ENCODE measurements at places on chromosomes 5 and 9.

DNA sequence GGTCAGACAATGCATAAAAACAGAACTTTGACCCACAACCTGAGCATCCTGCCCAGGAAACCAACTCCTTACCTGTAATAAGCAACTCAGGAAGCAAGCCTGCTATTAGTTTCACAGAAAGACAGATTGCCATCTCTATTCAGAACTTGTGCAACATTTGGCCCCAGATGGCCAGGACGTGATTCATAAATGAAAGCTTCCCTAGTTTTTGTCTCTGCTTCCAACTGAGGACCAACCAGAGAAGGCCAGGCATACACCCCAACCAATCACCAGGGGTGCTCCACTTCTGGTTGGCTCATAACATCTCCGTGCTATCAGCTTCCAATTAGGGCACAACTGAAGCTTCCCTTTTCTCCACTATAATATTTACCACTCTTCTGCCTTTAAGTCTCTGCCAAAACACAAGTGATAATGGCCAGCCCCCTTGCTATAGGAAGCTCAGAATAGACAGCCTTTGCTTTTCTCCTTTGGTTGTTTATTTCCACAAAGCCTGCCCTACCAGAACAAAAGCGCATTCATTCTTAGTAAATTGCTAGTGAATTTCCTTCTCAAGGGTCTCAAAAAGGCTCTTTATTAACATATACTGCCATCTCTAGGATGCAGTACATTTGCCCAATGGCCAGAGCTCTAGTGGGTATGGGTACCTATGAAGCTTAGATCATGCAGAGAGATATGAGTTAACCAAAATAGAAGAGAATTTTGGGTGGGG is 289.7 kb upstream of the DAP start:
- DNase-seq, result no peak

DNA sequence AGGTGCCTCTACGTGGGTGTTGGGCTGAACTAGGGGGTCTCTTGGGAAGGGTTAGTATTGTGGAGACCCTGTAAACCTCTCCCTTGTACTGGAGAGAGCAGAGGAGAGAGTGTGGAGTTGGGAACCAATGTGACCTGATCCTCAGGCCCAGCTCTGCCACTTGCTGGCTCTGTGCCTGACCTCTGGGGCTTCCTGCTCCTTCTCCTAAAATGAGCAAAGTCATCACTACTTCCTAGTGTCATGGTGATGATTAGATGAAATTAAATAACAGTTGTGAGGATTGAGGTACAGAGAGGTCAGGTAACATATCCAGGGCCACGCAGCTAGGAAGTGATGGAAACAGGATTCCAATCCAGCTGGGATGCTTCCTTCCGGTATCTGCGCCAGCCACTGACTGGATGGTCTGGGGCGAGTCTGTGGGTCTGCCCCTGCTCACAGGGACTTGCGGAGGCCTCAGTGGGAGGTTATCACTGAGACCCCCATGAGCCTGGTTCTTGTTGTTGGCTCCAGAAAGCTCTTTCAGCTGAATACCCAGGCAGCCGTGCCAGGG is 9.2 kb downstream of the GALNT10 start:
- DNase-seq, result no peak

- DNase-seq, result no peak
Observed at GRCh38 chr5:142617416-142618129, 68.3 kb downstream of the FGF1 start.

GRCh38 chr5:80668016-80668969 is 13.5 kb upstream of the DHFR start:
- no peak for DNase-seq

DNA sequence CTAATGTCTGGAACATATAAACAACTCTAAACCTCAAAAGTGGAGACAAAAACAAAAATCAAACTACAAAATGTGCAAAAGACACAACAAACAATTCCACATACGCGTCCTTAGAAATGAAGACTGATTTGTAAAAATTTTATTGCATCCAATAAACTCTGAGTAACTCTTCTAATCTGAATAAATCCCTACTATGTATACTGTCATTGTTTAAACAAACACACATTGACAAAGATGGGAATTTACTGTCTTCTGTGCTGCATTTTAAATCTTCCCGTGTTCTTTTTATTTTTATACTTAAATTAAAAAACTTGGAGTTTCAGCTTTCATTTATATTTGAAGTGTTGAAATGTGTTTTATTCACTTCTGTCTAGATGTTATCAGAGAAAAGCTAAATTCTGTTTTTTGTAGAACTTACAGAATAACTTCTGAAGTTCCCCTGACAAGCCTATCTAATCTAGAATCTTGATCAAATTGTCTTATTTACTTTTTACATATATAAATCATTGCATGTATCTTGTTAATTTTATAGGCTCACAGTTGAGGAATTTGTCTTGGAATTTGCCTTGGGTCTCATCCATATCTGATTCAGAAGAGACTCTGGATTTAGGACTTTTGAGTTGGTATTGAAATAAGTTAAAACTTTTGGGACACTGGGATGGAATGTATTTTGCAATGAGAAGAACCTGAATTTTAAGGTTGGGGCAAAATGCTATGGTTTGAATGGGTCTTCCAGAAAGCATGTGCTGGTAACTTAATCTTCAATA is 2064.4 kb upstream of the C9orf72 start:
- DNase-seq, result no peak

- no peak for DNase-seq
Observed at GRCh38 chr5:175695161-175696126, 37.6 kb downstream of the HRH2 start.

DNA sequence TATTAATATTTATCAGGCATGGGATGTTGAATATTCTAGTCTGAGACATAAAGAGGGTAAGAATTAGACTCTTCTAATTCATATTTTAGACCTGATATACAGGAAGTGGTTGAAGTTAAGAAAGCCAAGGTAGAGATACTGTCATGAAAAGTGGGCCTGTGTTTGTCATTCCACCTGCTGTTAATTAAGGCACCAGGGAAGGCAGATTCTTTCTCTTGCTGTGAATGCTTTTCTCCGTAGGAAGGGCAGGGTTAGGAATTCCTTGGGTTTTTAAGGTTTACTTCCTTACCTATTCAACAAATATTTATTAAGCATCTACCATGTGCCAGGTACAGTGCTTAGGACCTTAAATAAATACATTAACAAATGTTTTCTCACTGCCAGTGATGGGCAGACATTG is 196.4 kb downstream of the CAVIN4 start:
- DNase-seq, result no peak

- DNase-seq, result no peak
Observed at GRCh38 chr5:73633060-73633459, 7.1 kb downstream of the ARHGEF28 start.

- no peak for DNase-seq
Observed at GRCh38 chr5:40307920-40308319, 371.8 kb upstream of the PTGER4 start.

DNA sequence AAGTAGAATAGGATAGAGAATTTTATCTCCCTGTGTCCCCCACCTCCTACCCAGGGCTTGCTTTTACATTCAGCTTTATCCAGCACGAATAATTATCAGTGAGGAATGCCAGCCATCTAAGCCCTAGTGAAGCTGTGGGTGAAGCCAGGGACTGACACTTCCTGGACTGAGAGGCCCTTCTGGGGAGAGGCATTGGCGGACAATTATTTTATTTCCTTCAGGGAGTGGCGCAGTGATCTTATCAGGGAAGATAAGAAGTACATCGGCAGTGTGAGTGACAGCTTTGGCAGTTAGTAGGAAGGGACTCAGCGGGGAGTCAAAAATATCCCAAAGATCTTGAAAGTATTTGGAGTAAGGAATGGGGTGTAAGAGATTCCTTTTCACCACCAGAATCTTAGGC is 34.9 kb upstream of the RPS23 start:
- no peak for DNase-seq

GRCh38 chr5:82806513-82806912 is 270.7 kb downstream of the TMEM167A start:
- no peak for DNase-seq

DNA sequence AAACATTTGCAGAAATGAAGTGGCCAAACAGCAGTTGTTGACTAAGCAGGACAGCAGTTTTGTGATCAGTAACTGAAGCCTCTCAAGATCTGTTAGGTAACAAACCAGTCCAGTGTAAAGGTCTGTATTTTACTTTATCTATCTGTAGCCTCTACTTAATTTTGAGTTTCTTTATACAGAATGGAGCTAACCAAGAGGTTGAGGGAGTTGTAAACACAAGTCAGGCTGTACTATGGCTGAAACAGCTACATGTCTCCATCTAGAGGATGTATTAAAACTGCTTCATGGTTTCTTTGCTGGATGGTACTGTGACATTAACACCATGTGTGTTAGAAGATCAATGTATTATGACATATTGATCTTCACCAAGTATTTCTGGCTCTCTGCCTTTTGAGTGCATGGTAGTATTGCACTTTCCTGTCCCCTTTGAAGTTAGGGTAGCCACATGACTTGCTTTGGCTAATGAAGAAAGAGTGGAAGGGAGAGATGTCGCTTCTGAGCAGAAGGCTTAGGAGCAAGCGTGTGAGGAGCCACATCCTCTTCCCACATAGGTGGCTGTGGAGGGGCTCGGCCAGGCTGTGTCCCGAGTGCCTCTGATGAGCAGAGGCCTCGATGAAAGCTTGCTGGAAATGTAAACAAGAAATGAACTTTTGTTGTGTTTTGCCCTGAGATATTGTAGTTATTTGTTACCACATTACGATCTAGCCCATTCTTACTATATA is 105.6 kb upstream of the PCA3 start:
- DNase-seq, result no peak

- no peak for DNase-seq
Observed at GRCh38 chr5:126969548-126969947, 60.8 kb downstream of the MARCHF3 start.

GRCh38 chr9:125649826-125650225 is 57.2 kb downstream of the MAPKAP1 start:
- no peak for DNase-seq
